Bronchial smooth muscle cell (primary cell): ENCODE measurements at places on chromosomes 6 and 20. TPM values are rescaled to one million over a fixed set of nuclear protein-coding genes. Genes with fewer than 3 reads are reported as not detected.

PI3 gene
- not detected in 2 replicates for total RNA-seq

PAX1 gene
- total RNA-seq: not detected in 2 replicates

PXMP4 gene
- 4.7 and 10.2 TPM in 2 replicates for total RNA-seq

PPP1R16B gene
- under 0.01 TPM in 2 replicates for total RNA-seq

C2 gene
- 0.86 and 2.0 TPM in 2 replicates for total RNA-seq

RHAG gene
- under 0.01 TPM in 1 of 2 replicates, not detected in the other for total RNA-seq

CDC25B gene
- 52.3 and 54.4 TPM in 2 replicates for total RNA-seq

GNRH2 gene
- total RNA-seq: 0.26 and 0.32 TPM in 2 replicates

SLC35D3 gene
- not detected in 2 replicates for total RNA-seq

ANKRD6 gene
- 0.47 and 0.60 TPM in 2 replicates for total RNA-seq

PPIL4 gene
- total RNA-seq: 23.5 and 32.5 TPM in 2 replicates

TCF21 gene
- 36.7 and 42.6 TPM in 2 replicates for total RNA-seq

TPD52L1 gene
- total RNA-seq: 7.4 TPM in 2 replicates

TTI1 gene
- 13.2 and 16.5 TPM in 2 replicates for total RNA-seq

ME1 gene
- 9.1 and 15.1 TPM in 2 replicates for total RNA-seq

NRSN2 gene
- total RNA-seq: 25.2 and 26.2 TPM in 2 replicates
